ENCODE measurements at places on chromosomes 2 and 18.

GRCh38 chr2:35986871-35987270, 368.7 kb upstream of the CRIM1 start:
- no peak for DNase-seq

- DNase-seq = no peak
These were observed 80.6 kb downstream of the GFPT1 start for GRCh38 chr2:69306393-69306821.

DNA sequence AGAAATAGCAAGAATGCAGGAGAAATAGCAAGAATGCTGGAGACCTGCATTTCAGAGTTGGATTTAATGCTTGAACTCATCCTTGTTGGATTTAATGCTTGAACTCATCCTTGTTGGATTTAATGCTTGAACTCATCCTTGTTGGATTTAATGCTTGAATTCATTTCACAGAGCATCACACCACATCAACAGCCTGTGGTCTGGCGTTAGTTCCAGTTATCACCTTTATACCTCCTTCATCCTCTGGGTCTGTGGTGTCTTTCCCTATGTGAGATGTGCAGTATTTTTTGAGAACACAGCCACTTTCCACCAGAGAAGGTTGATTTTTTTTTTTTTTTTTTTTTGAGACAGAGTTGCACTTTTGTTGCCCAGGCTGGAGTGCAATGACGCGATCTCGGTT, 546.4 kb upstream of the SOX11 start:
- no peak for DNase-seq

DNA sequence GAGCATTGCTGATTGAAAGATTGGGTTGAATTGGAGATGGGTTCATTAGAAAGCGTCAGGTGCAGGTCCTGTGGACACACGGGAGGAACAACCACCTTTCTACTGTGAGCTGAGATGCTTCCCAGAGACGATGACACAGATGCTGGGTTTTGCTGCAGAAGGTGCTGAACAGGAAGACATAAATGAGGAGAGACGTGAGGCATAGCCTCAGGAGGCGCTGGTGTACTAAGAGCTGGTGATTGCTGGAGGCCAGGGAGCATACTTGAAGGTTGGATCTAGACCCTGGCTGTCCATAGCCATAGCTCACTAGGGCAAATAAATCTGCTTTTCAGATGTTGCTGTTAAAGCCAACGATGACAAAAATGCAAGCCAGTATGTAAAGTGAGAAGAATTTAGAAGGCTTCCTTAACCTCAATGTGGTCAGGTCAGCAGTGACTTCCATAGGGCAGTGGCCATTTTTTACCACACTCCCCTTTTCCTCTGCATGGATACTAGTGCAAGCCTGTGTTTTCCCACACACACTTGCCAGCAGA, 153.7 kb downstream of the SOX11 start:
- DNase-seq = no peak

DNA sequence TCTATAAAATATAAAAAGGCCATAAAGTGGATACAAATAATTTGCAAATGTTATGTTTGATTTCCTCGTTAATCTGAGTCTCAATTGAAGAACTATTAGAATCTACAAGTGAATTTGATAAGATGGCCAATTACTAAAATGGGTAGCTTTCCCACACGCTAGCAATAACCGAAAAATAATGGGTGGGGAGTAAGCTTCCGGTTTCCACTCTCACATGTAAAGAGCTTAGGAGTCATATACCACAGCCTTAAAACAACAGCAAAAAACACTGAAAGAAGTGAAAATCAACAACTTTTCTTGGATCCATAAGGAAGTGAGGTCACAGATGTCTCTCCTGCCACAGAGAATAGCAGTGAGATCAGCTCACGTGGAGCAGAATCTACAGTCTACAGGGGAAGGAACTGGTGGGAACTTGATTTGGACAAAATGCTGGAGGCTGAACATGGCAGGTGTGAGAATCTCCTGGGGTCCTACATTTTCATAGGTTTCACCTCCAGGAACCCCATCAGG, 18.6 kb downstream of the THAP4 start:
- DNase-seq = no peak

DNA sequence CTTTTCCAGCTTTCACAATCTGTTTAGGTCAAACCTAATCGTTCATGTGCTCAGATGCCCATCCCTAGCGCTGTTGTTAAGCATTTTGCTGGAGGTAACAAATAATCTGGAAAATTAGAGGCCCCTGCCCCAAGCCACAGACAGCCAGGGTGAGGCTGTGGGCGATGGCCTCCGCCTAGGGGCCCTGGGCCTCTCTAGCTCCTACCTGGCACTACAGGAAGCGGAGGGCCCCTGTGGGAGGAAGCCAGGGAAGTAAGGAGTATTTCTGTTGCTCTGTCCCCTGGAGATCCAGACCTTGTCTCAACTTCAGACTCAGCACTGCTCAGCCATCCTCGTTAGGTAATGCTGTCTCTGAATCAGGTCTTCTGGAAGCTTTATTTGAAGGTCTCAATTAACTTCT, 12.4 kb upstream of the FOSL2 start:
- DNase-seq = no peak

GRCh38 chr2:174785481-174785880, 21.2 kb upstream of the CHRNA1 start:
- DNase-seq = no peak

- DNase-seq = no peak
These were observed 198.5 kb upstream of the SMIM21 start for GRCh38 chr18:75625966-75626365.

- no peak for DNase-seq
These were observed 209.6 kb downstream of the SLC8A1 start for GRCh38 chr2:40242315-40242714.

- DNase-seq = no peak
These were observed 216.8 kb downstream of the TSN start for GRCh38 chr2:121972203-121972602.
